Stimulated activated CD4-positive, alpha-beta T cell treated with anti-CD3 and anti-CD28 coated beads, Interleukin-4, amount 100 ng/mL, for 4 hours (primary cell): ENCODE measurements at places on chromosomes 12 and 14.

- DNase-seq: no peak
These were observed 159.5 kb upstream of the TMPO start for GRCh38 chr12:98355933-98356332.

- DNase-seq: peak; percentile 26
These were observed 1.4 kb upstream of the DNAJC22 start for GRCh38 chr12:49345051-49345824.

GRCh38 chr12:1367331-1368291 lies 226.8 kb downstream of the FBXL14 start:
- no peak for DNase-seq

DNA sequence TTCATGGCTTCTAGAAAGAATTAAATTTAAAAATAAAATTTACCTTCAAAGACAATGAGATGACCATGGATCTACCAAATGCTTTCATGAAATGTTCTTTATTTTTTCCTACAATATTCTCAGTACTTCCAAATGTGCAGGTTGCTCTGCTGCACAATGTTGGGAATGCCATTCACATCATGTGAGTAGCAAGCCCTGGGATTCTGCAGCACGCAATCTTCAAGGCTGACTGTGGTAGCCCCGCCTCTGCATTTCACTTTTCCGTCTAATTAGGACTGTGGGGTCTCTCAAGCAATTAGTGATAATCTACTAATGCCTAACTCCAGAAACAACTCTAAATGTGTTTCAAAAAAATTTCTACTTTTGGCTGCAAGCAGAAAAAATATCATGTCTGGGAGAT lies 13.7 kb upstream of the NTN4 start:
- no peak for DNase-seq

DNA sequence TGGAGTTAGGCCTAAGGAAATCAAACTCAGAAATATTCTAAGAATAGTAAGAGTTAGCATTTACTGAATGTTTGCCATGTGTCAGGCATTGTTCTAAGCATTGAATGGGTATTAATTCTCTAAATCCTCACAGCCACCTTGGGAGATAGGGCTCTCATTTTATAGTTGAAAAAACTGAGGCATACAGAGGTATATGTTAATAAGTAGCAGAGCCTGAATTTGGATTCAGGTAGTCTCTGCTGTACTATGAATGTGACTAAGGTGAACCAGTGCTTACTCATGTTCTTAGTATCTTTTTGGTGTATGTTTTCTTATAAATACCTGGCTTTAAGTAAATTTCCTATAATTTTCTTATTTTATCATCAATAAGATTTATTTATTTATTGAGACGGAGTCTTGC lies 8.1 kb downstream of the ARF6 start:
- no peak for DNase-seq

DNA sequence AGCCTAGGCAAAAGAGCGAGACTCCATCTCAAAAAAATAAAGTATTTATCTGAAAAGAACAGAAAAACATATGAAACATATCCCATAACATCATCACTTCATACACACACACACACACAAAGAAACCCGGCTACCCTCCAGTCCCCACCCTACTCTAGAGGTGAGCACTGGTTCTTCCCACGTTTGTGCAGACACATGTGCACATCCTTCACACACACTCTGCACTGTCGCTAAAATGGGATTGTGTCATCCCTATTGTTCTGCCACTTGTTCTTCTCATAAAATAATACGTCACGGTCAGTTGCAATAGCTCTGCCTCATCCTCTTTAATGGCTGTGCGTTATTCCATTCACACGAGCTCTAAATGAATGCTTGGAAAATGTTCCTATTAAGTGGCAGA lies 85.9 kb upstream of the ANO2 start:
- no peak for DNase-seq

DNA sequence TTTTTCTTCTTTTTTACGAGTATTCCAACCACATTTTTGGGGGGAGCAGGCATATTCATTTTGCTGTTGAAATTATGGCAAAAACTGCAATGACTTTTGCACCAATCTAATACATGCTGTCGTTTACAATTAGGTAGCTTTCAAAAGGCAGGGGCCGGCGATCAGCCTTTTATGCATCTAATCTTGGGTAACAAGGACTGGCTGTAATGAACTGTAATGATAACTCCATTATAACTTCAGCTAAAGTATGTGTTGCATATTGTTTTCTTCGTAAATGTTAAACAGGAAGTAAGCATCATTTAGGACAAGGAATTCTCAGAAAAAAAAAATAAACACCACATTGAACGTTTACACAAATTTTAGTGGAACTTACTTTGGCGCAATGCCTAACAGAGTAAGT lies 30.3 kb upstream of the KLRF1 start:
- DNase-seq: no peak

- DNase-seq: no peak
These were observed 158.9 kb downstream of the SLC15A5 start for GRCh38 chr12:16118586-16118985.

- DNase-seq: peak; percentile 52
These were observed 137.5 kb upstream of the CCND2 start for GRCh38 chr12:4135919-4136605.

DNA sequence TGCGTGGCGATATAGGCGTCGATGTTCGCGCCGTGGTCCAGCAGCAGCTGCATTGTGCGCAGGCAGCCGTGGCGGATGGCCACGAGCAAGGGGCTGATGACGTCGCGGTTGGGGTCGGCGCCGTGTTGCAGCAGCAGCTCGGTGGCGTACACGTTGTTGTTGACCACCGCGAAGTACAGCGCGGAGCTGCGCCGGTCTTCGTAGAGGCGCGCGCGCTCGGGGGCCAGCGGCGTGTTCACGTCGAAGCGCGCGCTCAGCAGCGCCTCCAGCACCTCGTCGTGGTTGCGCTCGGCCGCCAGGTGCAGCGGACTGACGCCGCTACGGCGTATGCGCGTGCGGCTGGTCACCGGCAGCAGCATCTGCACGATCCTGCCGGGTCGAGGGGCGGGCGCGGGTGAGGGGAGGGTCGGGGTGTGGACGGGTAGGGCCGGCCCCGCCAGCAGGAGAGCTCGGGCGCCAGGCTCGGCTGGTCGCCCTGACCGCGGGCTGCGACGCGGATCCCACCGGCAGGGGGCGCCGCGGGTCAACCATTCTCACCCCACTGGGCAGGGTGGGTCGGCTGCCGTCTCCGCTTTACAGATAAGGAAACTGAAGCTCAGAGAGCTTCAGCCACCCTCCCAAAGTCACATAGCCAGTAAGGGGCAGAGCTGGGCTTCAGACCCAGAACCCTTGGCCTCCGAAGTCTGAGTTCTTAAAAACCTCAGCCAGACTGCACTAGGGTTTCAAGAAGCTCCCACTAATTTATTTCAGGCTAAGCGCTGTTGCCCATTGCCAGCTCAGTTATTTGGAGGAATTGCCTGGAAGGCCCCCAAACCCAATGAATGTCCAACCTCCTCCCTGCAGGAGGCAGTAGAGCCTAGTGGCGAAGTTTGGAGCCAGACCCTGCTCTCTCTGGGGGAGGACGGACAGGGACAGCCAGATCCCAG lies 12.4 kb downstream of the FAM181A start:
- peak; percentile 96 for DNase-seq

DNA sequence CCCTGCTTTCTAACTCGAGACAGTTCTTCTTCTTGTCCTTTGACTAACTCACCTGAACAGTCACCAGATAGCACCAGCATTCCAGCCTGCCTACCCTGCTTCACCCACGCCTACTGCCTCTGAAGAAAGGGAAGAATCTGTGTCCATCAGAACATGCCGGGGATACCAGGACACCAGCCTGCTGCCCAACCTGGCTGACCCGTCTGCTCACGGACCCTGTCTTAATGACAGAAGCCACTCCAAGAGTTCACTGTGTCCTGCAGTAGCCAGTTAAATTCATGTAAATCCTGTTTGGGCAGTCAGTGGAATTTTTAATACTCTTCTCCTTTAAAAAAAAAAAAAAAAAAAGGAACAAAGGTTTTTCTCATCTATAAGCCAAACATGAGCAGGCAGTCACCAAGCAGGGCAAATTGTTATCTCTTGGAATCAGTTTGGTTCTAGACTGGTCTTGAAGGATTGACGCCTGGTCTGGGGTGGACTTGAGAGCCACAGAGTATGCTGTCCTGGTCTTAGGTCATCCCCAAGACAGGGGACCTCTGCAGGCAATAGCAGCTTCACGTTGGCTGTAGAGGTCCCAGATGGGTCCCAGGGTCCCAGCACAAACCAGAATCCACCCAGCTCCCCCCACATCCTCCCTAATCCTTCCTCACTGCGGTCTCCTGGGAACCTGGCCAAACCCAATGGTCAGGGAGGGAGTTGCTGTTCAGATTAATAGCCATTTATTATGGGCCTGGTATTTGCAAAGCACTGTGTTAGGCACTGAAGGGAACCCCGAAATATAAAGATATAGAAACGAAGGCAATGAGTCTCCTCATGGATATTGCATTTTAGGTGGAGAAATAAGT lies 181.1 kb upstream of the HIF1A start:
- DNase-seq: no peak

DNA sequence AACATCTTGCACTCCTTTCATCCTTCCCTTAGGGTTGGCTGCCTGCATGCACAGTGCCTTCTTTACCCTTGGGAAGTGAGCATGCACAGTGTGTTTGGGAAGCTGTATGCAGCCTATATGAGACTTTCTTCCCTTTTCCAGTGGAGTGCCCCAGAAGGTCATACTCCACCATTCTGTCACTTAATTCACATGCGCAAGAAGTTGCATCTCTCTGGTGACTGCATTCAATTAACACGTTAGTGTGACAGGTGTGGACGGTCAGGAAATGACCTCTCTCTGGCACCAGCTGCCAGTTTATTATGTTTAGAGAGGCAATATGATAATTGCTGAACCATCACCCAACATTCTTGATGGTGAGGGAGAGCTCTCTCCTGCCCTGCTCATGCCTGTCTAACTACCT lies 770.0 kb downstream of the FLRT2 start:
- no peak for DNase-seq

GRCh38 chr12:120224304-120225199 lies 23.6 kb upstream of the RPLP0 start:
- DNase-seq: no peak

GRCh38 chr14:49986343-49987014 lies 93.6 kb downstream of the ARF6 start:
- DNase-seq: no peak

GRCh38 chr14:104874571-104875411 lies 9.7 kb downstream of the CEP170B start:
- no peak for DNase-seq

DNA sequence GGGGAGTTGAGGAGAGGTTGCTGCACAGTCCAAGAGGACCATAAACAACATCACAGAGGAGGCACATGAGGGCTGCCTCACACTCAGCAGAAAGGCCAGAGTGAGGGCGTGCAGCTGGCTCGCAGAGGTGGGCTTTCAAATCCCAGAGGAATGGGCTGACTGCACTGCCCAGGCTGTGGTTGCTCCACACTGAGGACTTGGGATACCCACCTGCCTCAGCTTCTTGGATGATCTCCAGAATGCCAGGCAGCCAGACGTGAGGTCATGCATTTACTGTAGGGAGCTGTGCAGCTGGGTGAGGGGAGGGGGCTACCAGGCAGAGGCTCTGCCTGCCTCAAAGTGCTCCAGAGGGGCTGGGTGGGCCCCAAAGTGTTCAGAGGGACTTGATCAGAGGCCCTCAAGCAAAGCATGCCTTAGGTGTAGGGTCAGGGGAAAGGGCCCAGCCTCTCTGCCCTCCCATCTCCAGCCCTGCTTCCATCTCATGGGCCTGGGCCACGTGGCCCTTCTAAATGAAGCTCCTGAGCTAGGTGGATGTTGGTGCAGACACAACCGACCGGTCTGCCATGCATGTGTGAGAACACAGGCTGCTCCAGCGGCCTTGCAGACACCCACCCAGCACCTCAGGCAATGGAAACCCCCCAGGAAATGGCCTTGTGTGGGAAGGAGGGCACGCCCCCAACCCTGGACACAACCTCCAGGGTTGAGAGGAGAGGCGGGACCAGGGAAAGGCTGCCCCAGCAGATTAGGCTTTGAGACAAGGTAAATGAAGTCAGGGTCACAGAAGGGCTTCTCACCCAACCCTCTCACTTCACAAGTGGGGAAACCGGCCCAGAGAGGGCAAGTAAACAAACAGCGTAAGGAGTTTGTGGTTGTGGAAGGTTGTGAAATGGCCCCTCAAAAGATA lies 90.8 kb downstream of the NTF3 start:
- DNase-seq: no peak

DNA sequence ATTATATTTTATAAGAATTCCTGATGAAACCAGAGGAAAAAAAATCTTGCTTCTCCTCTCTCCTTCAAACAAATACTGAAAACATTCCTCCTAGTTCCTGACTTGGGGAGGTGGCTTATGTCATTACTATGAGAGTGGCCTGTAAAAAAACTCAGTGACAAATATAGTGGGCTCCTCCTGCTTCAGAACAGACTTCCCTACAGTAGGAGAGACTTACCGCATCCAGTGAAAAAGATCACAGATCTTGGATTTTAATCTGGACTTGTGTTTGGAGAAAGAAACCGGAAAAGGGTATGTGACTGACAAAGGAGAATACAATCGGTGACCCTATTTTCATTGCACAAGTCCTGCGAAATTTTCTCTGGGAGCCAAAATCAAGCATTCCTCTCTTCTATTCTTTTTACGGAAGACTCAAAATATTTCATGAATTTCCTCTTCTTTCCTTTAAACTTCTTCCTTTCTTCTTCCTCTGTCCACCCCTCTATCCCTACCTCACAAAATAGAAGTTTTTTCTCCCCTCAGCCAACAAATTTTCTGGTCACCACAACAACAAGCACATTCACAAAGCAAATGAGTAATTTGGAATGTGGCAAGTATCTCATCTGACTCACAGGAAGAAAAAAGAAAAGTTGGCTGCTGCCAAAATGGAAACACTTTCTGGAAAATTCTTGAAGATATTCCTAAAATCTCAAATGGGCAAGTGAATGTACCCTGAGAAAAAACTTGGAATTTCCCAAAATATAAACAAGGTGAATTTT lies 185.1 kb upstream of the CDKN3 start:
- DNase-seq: no peak

GRCh38 chr12:95836185-95836609 lies 22.6 kb upstream of the SNRPF start:
- no peak for DNase-seq

DNA sequence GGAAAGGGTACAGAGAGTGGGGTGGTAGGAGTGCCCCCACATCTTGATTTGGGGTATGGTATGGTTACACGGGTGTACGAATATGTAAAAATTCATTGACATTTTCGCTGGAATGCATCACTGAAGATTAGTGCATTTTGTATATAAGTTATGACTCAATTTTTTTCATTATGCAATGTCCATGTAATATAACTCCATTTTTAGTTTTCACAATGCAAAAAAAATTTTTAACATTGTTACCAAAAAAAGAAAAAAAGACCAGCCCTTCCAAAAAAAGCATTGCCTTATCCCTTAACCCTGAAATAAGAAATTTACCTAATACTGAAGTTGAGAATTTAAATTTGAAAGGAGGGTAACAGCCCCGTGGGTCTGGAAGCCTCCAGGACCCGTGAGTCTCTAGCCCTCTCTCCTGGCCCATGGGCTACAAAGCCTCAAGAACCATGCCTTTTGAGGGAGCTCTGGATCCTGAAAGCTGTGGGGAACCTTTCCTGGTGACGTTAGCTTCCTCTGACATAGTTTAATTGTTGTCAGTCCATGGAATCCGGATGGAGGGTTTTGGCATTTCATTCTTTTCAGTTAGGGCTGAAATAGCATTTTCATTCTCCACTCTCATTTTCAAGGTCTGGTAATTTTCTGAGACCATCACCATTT lies 55.6 kb upstream of the ACTN1 start:
- no peak for DNase-seq

- no peak for DNase-seq
These were observed 313.1 kb upstream of the GARIN6 start for GRCh38 chr12:99334285-99335056.

GRCh38 chr14:100975671-100976070 lies 72.1 kb upstream of the RTL1 start:
- DNase-seq: no peak
